CD8-positive, alpha-beta memory T cell (primary cell): ENCODE measurements at places on chromosomes 2 and 18.

GRCh38 chr2:16125614-16126516, 185.5 kb downstream of the MYCN start:
- DNase-seq, result no peak

GRCh38 chr2:239354132-239354790, 46.6 kb downstream of the HDAC4 start:
- DNase-seq, result no peak

- DNase-seq, result no peak
Observed at GRCh38 chr18:27331606-27332005, 146.5 kb upstream of the CHST9 start.

DNA sequence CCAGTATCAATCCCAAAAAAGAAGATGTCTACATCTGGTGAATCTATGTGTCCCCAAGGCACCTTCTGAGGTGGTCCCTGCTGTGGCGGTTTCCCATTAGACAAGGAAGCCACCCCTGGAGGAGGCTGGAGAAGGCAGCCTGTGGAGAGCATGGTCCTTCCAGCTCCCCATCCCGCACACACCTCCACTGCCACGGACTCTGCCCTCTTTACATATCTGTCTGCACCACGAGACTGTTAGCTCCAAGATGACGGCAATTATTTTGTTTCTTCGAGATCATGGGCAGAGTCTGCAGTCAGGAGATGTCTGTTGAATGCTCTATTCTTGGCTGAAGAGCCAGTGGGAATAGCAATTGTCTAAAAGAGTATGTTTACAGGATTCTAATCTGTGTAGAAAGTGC, 132.0 kb downstream of the OSR1 start:
- no peak for DNase-seq

DNA sequence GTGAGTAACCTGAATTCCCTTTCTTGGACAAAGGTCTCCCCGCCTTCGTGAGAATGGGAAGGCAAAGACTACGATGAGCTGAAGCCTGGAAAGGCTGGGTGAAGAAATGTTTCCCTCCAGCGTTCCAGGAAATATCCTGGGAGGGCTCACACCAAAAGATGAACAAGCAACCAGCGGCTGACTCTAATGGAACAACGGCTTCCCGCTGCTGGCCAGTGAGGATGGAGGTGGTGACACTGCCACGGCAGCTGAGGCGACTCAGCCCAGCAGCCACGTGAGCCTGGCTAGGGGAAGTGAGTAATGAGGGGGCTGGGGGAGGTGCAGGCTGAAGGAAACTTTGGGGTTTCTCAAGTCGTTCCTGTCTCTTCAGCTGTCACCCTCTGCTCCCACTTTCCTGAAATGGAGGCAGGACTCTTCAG, 105.0 kb upstream of the SMAD7 start:
- DNase-seq, result no peak

DNA sequence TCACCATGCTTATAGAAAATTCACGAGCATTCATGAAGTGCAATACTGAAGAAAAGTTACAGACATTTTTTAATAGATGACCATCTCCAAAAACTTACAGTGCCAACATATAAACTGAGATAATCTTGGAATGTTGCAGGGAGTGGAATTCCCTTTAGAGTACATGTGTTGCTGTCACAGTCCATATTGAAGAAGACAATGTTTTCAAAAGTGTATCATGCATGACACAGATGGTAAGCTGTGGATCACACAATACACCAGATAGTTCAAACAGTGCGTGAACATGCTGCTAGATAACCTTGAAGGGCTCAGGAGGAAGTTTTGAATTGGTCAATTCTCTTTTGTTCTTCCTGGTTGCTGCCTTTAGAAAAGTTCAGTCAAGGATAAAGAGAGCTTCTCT, 1644.3 kb upstream of the NXPH2 start:
- no peak for DNase-seq

GRCh38 chr2:89763581-89764485, 1072.4 kb downstream of the RPIA start:
- no peak for DNase-seq

GRCh38 chr2:210551001-210551400, 5.4 kb upstream of the CPS1 start:
- no peak for DNase-seq

DNA sequence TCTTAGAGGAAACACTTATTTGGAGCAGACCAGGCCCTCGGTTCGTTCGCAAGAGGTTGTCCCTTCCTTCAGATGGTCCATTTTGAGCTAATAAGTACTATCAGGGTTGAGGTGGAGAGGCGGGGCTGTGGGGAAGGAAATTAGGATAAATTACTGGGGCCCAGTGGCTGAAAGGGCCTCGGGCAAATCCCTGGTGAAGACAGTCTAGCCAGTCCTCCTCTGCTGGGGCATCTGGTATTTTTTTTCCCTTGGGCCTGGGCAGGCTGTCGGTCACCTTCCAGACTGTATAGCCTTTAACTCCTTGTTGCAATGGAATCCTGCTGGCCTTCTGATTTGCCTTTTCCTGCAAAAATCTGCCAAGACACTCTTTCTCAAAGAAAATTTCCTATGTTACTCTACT, 1.7 kb upstream of the MYO3B start:
- no peak for DNase-seq

- no peak for DNase-seq
Observed at GRCh38 chr2:233565685-233566140, 869 bp downstream of the USP40 start.

GRCh38 chr2:188345020-188345419, 53.3 kb downstream of the GULP1 start:
- no peak for DNase-seq

- no peak for DNase-seq
Observed at GRCh38 chr18:53947092-53947640, 277.3 kb downstream of the MBD2 start.

GRCh38 chr2:224195925-224196571, 157.0 kb upstream of the SERPINE2 start:
- DNase-seq, result no peak

GRCh38 chr2:45218931-45219339, 209.7 kb upstream of the SIX2 start:
- DNase-seq, result no peak

- no peak for DNase-seq
Observed at GRCh38 chr2:66813976-66814375, 379.1 kb downstream of the MEIS1 start.

GRCh38 chr2:36549165-36549574, 48.8 kb downstream of the FEZ2 start:
- DNase-seq, result no peak

DNA sequence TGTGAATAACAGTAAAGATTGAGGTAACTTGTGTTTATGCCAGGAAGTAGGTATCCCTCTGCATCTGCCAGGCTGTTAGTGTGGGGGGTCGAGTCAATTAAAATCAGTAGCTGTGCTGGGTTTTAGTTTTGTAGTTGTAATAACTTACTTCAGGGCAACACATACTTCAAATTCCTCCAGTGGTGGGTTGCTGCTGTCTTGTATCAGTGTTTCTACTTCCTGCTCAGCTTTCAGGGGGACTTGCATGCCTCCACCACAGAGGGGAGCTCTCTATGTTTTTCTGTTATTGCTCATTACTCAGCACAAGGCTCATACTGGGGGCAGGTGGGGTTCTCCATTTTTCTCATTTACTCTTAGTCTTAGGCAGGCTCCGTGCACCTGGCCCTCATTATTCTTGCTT, 136.8 kb downstream of the CAPN13 start:
- DNase-seq, result no peak

GRCh38 chr2:16330012-16330411, 335.6 kb downstream of the CYRIA start:
- DNase-seq, result no peak

- DNase-seq, result no peak
Observed at GRCh38 chr2:10103179-10103578, 19.4 kb upstream of the RRM2 start.

DNA sequence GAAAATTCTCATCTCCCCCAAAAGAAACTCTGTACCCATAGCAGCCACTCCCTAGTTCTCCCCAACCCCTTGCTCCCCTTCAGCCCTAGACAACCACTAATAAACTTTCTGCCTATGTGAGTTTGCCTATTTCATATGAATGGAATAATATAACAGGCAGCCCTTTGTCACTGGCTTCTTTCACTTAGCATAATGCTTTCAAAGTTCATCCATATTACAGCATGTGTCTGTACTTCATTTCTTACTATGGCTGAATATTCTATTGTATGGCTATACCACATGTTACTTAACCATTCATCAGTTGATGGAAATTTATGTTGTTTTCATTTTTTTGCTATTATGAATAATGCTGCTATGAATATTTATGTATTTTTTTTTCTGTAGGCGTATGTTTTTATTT, 442.9 kb downstream of the SLC4A3 start:
- no peak for DNase-seq

- no peak for DNase-seq
Observed at GRCh38 chr2:233476651-233477547, 89.7 kb downstream of the USP40 start.

DNA sequence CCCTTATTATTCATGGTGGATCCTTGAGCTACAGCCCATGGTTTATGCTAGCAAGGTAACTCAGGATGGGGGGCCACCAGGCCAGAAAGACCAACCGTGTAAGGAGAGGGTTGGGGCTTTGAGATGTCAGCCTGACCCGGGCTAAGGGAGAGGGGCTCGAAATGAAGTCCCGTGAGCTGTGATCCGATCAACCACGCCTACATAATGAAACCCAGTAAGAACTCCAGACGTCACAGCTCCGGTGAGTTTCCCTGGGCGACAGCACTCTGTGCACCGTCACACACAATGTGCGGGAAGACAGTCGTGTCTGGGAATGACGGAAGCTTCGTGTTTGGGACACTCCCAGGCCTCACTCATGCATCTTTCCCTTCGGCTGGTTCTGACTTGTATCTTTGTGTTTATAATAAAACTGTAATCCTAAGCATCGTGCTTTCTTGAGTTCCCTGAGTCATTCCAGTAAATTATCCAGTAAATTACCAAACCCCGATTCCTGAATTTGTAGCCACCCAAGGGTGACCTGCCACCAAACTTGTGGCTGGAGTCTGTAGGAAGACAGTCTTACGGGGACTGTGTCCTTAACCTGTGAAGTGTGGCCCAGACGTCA, 44.2 kb downstream of the CYP27C1 start:
- no peak for DNase-seq

- no peak for DNase-seq
Observed at GRCh38 chr2:98895221-98895620, 40.8 kb downstream of the CRACDL start.

GRCh38 chr2:182324665-182325064, 102.2 kb downstream of the PDE1A start:
- no peak for DNase-seq

- no peak for DNase-seq
Observed at GRCh38 chr2:27126252-27126710, 2.7 kb downstream of the ABHD1 start.

- DNase-seq, result no peak
Observed at GRCh38 chr2:233519787-233520611, 46.6 kb downstream of the USP40 start.

DNA sequence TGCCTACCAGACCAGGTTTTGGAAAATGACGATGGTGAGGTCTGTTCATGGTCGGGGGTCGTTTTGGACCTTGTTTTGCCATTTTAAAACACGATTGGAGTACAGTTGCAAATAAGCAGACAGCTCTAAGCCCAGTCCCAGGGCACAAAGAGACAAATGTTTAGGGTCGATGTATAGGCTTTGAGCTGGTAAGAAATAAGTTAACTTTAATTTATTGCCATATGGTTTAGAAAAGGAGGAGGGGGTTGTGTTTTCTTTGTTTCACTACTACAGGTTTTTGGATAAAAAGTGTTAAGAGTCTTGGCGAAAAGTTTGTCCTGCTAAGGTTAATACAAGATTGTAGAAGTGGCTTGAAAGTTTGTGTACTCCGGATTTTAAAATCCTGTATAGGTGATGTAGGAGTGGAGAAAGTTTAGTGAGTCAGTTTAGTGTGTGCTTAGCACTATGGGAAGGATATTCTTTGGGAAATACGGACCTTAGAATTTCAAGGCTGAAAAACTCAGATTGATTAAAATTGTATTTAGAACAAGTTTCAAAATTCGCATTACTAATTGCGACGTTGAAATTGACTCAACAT, 1.3 kb downstream of the KCMF1 start:
- no peak for DNase-seq

GRCh38 chr2:119723784-119724467, 35.8 kb upstream of the PTPN4 start:
- no peak for DNase-seq

- no peak for DNase-seq
Observed at GRCh38 chr2:25151718-25152117, 16.7 kb downstream of the POMC start.

DNA sequence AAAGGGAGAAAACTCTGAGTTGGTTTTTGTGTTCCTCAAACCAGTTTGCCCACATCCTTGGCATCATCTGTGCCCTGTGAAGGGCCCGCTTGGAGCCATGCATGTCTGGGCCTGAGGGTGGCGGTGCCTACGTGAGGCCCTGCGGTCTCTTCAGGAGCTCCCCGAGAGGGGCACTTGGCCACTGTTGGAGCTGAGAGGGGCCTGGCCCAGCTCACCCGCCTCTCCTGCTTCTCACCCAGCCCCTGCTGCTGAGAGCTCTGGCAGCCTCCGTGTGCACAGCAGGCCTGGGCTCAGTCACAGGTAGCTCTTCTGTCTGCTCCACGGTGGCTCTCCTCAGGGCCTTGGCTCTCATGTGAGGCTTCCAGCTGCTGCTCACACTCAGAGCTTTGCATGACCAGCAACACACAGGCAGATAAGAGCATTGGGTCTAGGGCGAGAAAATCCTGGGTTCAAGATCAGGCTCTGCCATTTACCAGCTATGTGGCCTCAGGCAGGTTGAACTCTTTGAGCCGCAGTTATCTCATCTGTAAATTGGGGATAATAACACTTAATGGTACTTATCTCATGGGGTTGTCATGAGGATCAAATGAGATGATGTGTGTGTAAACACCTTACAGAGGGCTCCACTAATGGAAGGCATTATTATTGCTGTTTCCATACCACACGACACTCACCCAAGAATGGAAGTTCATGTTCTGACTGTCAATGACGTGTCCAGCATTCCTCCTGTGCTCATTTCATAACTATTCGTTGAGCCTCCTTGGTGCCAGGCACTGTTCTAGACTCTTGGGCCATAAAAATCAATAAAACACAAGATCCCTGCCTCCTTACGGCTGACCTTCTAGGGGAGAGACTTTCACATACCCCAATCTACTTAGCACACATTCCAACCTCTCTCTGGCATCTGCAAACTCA, 41.6 kb upstream of the PLB1 start:
- no peak for DNase-seq

- no peak for DNase-seq
Observed at GRCh38 chr2:48251437-48252148, 278.4 kb upstream of the STON1 start.

- no peak for DNase-seq
Observed at GRCh38 chr18:78977637-78978348, 1.8 kb upstream of the SALL3 start.
